Left renal pelvis (tissue), 4 donors: ENCODE measurements at places on chromosomes 13 and 19. TPM values are rescaled to one million over a fixed set of nuclear protein-coding genes. Genes with fewer than 3 reads are reported as not detected.

- no peak for DNase-seq
These were observed 154.0 kb downstream of the NALCN start for GRCh38 chr13:101262306-101262705.

- DNase-seq = no peak
These were observed 324.9 kb downstream of the KCNRG start for GRCh38 chr13:50340146-50340545.

- no peak for DNase-seq
These were observed 62.3 kb downstream of the ZNF627 start for GRCh38 chr19:11659612-11660011.

SIGLECL1 gene
- polyA plus RNA-seq = not detected

- no peak for DNase-seq
These were observed 194.5 kb downstream of the KATNAL1 start for GRCh38 chr13:30112602-30113435.
